MV-4-11 (cell line): ENCODE measurements at places on chromosomes 12 and 14.
A peak's percentile ranks its signal among the peaks of the same experiment; 100 is the strongest.

GRCh38 chr12:109201496-109201885 is 85.1 kb downstream of the ACACB start:
- no peak for DNase-seq

DNA sequence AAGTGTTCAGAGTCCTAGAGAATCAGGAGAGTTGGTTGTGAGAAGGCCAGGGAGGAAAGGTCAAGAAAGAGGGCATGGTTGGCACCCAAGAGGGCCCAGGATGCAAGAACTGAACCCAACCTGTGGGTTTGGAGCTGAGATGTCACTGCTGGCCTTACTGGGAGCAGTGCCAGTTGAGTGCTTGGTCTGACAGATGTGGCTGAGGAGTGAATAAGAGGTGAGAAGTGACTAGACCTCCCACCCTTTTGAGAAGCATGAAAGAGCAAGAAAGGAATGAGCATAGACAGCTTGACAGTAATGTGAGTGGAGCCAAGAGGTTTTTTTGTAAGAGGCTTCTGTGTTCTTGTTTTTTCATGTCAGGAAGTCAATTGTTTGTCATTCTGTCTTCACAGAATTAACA is 95.3 kb downstream of the FGD4 start:
- no peak for DNase-seq

GRCh38 chr14:44914849-44915248 is 46.9 kb downstream of the KLHL28 start:
- DNase-seq = no peak

GRCh38 chr12:123715195-123715594 is 3.0 kb downstream of the ATP6V0A2 start:
- DNase-seq = no peak

- DNase-seq = no peak
Measured at GRCh38 chr12:47396902-47397663, 308.7 kb downstream of the RPAP3 start.

GRCh38 chr12:112330706-112331105 is 51.5 kb downstream of the HECTD4 start:
- DNase-seq = no peak

DNA sequence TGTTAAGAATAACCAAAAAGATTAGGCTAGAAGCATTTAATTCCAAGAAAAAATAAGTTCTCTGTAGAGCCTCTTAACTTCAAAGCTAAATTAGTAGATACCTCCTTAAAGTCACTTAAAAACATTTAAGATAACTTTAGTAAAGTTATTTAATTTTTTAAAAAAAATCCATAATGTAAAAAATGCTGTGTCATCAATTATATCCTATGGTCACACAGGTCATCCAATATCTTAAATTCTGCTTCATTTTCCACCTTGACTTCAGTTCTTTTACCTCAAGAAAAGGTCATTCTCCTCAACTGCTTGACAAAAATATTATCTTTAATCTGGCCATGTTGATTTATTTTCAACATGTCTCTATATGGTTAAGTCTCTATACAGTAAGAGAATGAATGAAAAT is 274.3 kb downstream of the PRKD1 start:
- no peak for DNase-seq

GRCh38 chr12:113405694-113406093 is 2.0 kb upstream of the SDS start:
- peak; percentile 69 for DNase-seq

DNA sequence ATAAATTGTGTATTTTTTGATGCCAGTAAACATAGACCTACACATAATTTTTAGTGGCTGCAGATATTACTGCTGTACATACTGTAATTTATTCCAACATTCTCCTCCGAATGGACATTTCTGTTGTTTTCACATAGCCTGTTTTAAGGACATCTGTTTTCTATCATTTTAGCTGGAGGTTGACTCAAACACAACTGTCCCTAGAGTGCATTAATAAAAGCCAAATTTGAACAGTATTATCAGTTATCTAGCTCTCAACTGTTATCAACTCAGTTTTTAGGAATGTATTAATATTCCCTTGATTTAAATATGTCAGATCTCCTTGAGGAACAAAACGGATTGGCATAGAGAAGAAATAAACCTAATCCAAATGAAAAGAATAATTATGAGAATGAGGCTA is 17.2 kb upstream of the PIWIL1 start:
- no peak for DNase-seq

DNA sequence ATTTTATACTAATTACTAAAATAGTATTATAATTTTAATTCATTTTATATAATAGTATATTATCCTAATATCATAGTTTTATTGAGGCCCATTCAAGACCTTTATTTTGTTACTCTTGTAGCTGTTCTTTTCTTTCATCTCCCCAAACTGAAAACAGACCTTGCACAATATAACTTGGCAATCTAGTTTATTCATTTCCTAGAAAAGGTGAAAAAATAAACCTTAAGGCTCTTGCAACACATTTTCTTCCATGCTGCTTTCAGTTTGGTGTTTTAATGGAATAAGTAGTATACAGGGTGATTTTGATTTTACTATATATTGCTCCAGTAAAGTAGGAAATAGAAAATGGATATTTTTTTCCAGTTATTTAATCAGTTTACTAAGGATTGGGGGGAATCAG is 174.0 kb downstream of the SLC2A13 start:
- DNase-seq = peak; percentile 53

GRCh38 chr12:53744751-53745150 is 7.0 kb downstream of the CISTR start:
- DNase-seq = no peak

GRCh38 chr14:54102051-54102456 is 145.4 kb upstream of the BMP4 start:
- no peak for DNase-seq

DNA sequence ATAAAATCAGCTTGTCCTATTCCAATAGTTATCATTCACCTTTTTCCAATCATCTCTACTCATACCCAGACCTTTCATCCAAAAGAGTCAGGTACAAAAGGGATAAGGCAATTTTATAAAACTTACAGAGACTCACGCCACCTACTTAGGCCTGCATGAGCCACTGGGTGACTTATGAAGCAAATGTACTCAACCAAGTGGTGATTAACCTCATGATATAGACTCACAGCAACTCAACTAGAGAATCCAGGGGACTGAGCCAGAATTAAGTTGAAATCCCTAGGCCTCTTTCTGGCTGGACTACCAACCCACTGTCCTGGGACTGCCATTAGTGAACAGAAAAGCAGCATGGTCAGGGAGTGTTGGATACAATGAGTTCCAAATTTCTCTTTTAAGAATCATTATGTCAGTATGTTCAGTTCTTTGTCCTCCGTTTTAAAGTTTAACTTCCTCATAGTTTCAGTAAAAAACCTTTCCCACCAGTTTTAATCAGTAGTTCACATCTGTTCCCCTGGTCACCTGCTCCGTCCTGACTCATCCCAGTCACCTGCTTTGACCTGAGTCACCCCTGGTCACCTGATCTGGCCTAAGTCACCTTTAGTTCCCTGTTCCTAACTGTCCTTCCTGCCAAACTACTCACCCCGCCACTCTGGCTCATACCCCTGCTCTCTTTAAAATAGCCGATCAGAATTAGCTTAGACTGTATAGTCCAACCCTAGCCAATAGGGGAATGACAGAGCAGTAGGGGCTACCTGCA is 36.8 kb downstream of the SPTSSA start:
- peak; percentile 2 for DNase-seq

- DNase-seq = no peak
Measured at GRCh38 chr14:54220071-54220703, 176.6 kb upstream of the CDKN3 start.

GRCh38 chr12:111440152-111440551 is 34.4 kb downstream of the SH2B3 start:
- DNase-seq = no peak

DNA sequence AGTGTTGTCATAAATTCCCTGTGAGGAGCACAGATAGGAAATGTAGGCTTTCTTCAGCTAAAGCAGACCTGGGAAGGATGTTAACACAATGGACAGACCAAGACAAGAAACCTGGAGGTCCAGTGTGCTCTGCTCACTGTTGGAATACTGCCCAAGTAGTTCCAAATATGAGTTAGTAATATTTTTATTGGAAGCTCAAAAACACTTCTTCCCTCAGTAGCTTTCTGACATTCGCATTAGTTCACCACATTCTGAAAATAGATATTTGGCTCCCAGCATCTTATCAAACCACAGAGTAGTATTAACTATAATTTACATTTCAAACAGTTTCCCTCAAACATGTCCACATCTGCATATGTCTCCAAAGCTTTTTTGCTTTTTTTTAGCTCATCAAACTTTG is 74.8 kb upstream of the PYGL start:
- no peak for DNase-seq

DNA sequence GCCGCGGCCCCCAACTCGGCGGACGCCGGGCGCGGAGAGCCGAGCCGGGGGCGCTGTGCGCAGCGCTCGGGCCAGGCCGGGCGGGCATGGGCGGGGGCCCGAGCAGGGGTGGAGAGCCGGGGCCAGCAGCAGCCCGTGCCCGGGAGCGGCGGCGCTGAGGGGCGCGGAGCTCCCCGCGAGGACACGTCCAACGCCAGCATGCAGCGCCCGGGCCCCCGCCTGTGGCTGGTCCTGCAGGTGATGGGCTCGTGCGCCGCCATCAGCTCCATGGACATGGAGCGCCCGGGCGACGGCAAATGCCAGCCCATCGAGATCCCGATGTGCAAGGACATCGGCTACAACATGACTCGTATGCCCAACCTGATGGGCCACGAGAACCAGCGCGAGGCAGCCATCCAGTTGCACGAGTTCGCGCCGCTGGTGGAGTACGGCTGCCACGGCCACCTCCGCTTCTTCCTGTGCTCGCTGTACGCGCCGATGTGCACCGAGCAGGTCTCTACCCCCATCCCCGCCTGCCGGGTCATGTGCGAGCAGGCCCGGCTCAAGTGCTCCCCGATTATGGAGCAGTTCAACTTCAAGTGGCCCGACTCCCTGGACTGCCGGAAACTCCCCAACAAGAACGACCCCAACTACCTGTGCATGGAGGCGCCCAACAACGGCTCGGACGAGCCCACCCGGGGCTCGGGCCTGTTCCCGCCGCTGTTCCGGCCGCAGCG is 639 bp downstream of the FZD10 start:
- no peak for DNase-seq

- DNase-seq = no peak
Measured at GRCh38 chr14:54325766-54326165, 71.0 kb upstream of the CDKN3 start.

- peak; percentile 85 for DNase-seq
Measured at GRCh38 chr14:93108105-93108504, 7.6 kb downstream of the ITPK1 start.

DNA sequence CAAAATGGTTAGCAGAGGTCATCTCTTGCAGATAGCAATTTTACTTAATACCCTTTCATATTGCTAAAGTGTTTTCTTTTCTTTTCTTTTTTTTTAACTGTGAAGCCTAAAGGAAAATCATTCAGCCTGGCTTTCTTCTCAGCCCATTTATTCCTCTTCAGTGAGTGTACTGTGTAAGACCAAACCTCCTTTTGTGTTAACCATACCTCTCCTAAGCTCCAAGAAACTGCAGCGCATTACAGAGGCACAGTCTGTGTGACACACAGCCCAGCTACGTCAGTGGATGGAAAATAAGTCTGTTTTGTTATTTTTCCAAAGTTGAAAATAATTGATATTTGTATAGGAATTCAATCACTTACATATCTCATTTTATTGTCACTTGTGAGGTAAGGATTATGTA is 21.7 kb downstream of the DCAF5 start:
- DNase-seq = no peak

DNA sequence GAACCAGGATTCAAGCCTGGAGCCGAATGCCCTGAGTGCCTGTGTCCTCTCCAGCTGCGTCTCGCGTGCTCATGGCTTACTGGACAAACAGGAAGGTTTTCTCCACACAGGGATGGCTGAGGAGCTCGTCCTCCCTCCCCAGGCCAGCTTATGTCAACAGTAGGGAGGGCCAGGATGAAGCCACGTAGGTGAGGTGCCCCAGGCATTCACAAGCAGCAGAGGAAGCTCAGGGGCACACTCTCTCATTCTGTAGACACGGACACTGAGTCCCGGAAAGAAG is 49.3 kb downstream of the TRPV4 start:
- DNase-seq = no peak

- DNase-seq = no peak
Measured at GRCh38 chr12:129184127-129184928, 331.1 kb downstream of the GLT1D1 start.

DNA sequence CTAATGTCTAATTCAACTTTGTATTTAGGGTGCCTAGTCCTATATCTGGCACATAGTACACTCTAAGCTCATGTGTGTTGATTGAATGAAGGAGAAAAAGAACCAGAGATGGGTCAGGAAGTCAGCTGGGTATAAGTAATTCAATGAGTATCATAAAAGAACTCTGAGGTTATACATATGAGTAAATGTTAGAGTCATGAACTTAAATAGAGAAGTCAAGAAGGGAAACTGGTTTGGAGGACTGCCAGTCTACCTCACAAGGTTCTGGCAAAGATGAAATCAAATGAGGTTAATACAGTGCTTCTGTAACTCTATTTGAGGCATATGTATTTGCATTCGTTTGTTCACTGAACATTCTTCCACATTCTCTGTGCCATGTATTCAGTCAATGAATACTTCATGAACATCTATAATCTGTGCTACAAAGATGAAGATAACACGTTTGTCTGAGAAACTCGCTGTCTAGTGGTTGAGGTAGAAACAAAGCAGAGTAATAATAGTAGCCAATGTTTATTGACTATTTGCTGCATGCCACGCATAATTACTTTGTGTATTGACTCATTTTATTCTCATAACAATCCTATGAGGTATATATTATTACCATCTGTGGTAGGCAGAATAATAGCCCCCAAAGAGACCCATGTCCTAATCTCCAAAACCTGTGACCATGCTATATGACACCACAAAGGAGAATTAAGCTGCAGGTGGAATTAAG is 88.9 kb downstream of the PTGER2 start:
- DNase-seq = peak; percentile 66

DNA sequence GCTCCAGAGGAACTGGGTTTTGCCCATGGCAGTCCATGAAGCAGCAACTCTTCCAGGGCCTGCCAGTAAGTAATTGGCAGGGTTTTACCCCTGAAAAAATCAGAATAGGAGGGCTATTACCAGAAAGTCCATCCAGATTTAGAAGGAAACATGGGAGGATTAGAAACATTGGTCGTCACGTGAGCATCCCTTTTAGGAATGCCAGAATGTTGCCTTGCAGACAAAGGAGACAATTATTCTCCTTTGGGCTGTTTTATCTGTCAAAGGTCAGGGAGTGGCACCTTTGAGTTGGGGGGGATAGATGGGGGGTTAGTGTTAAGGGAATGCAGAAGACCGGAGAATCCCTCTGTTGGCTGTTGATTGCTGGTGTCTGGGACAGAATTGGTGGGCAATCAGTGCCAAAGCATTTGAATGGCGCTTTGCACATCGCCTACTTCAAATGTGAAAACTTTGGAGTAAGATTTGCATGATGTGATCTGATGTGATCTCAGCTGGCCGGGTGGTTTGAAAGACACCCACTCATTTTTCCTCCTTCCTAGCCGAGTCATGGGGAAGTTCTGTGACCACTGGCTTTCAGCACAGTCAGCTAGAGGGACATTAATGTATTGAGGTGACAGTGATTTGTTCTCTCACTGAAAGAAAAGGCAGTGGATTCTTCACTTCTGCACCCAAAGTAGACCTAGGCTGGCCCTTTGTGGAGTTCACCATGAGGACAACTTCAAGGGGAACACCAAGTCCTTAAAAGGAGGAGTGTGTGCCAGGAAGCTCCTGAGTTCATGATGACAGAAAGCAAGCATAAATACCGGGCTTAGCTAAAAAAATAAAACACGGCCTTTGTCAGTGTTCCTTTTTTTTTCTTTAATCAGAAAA is 31.4 kb downstream of the FLVCR2 start:
- DNase-seq = peak; percentile 38
